Stimulated activated CD8-positive, alpha-beta memory T cell treated with anti-CD3 and anti-CD28 coated beads, Interleukin-4, amount 100 ng/mL, for 1 hour (primary cell): ENCODE measurements at places on chromosomes 12 and 14.

DNA sequence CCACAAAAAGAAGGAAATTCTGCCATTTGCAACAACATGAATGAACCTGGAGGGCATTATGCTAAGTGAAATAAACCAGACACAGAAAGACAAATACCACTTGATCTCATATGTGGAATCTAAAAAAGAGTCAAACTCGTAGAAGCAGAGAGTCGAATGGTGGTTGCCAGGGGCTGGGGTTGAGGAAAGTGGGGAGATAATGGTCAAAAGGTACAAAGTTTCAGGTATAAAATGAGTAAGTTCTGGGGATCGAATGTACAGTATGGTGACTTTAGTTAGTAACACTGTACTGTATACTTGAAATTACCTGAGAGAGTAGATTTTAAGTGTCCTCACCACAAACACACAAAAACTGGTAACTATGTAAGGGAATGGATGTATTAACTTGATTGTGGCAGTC, 129.4 kb downstream of the PPM1H start:
- DNase-seq, result no peak

DNA sequence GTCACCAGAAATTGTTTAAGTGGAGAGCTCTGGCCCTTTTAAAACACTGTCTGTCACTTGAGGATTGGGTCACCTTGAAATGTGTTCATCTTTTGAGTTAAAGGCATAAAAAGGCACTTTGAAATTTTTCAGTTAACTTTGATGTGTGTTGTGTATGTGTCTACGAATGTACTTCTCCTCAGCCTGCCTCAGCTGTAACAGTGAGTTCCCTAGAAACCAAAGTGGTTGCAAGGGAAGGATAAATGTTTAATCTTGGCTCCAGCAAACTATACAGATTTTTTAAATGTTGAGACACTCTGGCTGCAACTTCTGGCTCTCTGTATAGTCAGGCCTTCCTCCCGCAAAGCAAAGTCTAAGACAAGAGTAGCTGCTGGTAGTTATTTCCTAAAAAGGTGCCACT, 8.3 kb downstream of the DERA start:
- DNase-seq, result no peak

DNA sequence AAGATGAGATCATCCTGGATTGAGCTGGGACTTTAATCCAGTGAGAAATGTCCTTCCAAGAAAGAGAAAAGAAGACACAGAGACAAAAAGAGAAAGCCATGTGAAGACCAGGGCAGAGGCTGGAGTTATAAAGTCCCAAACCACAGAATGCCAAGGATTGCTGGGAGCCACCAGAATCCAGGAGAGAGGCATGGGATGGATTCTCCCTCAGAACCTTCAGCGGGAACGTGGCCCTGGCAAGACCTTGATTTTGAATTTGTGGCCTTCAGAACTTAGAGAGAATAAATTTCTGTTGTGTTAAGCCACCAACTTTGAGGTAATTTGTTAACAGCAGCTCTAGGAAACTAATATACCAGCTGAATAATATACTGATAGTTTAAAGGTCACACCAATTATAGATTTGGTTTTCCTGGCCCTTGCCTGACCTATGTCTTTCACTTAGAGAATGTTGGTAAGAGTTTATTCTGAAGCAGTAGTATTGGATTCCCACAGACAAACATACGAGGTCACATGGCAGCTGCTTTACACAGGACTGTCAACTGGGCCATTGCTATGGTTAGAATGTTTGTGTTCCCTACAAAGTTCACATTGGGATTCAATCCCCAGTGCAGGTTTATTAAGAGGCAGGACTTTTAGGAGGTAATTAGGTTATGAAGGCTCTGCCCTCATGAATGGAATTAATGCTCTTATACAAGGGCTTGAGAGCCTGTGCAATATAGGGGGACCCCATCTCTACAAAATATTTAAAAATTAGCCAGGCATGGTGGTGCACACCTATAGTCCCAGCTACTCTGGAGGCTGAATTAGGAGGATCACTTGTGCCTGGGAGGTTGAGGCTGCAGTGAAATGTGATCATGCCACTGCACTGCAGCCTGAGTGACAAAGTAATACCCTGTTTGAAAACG, 156.5 kb upstream of the EEA1 start:
- no peak for DNase-seq

DNA sequence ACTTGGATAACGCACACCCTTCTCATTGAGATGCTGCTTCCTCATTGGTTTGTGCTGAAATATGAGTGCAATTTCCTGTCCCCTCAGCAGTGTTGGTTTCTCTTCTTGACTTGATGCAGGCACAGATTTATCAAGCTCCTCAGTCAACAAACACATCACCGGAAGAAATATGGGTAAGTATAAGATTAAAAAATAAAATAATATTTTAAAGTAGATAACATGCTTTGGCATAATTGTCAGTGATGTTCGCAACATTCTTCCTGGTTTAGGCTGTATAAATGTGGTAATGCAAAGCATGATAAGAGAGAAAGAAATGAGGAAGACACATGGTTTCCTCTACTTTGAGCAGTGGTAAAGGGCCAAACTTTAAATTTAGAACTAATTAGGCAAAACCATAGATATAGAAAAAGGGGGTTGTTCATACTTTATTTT, at the start of gene GPR65:
Gene GPR65 (plus strand): TSS at position 86 of the 432 bp plus-strand sequence. CDS start 5,713 bp downstream, outside the sequence.
- DNase-seq, result no peak

GRCh38 chr14:50087341-50088116, 28.8 kb downstream of the VCPKMT start:
- DNase-seq, result no peak

DNA sequence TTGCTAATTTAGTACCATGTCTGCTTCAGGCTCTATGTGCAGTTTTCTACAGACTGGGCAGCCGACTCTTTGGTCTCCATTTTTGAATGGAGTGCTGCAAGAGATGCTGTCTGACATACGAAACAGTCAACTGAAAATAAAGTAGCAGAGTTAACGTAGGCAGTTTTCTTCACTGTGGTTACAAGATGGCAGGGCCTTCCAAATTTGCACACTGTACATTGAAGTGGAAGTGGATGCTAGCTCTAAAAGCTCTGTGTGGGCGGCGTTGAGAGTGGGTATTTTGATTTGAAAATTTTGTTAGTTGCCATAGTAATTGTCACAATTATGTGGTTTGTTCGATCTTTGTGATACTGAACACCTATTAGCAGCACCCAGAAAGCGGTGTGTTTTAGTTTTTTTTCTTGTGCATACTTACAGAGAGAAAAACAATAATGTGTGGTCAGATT, 154.9 kb upstream of the ATP2B1 start:
- DNase-seq, result peak; percentile 37
